ENCODE measurements at places on chromosomes 11 and 22.

DNA sequence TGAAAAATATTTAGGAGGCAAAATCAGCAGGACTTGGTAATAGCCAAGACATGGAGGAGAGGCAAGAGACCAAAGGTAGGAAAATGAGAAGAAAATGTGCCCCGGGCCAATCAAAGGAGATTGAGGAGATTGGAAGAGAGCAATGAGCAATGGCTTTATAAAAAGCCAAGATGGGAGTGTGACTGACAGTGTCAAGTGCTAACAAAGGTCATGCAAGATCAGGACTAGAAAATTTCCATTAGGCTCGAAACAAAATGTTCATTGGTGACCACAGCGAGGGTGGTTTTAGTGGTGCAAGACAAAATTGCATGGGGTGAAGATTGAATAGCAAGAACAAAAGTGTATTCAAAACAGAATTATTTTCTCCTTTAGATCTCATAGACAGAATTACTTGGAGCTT lies 45.2 kb upstream of the TBCEL start:
- no peak for DNase-seq

DNA sequence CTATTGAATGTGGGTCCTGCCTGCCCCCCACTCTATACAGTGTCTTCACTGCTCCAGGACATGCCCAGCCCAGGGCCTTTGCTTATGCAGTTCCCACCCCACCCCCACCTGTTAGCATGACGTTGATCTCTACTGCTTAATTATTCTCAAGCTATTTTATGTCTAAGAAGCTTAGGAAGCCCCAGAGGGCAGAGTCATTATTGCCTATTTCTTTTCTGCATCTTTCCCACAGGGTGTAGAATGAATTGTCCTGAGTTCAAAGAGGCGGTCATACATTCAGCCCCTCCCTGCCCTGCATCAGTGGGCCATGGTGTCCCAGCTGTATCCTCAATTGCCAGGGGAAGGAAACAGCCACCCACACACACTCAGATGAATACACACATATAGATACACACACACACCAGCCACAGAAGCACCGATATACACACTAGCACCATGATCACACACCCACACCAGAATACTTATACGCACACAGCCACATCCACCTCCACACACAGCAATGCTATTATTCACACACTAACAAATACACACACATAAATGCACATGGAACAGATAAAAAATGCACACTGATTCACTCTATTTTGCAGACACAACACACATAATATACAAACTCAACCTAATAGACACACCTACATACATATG lies 1.5 kb downstream of the PDE2A start:
- no peak for DNase-seq

DNA sequence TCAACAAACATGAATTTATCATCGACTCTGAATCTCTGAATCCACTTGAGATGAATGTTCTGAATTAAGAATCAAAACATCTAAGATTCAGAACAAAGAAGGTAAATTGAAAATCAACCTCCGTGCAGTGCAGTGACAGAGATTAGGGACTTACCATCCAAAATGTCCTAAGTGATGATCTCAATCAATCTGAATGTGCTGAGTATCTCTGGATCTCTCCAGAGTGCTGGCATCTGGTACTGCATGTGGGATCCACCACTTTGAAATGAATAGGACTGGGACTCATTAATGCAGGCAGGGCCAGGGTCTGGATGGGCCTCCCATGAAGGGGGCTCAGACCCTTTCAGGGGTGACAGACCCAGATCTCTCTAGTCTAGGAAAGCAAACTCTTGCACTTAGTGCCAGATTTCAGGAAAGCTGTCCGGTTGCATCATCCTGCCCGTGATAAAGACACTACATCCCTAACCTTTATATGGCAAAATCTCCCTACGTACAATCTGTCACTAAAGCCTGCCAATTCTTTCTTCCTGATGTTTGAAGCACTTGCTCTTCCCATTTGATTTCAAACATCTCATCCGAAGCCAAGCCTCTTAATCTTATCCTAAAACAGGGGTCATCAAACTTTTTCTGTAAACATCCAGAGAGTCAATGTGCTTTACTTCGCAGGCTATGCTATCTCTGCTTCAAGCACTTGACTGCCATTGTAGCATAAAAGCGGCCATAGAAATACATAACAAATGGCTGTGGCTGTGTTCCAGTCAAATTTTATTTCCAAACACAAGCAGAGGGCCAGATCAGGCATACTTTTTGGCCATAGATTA lies 263.3 kb downstream of the LARGE1 start:
- no peak for DNase-seq

DNA sequence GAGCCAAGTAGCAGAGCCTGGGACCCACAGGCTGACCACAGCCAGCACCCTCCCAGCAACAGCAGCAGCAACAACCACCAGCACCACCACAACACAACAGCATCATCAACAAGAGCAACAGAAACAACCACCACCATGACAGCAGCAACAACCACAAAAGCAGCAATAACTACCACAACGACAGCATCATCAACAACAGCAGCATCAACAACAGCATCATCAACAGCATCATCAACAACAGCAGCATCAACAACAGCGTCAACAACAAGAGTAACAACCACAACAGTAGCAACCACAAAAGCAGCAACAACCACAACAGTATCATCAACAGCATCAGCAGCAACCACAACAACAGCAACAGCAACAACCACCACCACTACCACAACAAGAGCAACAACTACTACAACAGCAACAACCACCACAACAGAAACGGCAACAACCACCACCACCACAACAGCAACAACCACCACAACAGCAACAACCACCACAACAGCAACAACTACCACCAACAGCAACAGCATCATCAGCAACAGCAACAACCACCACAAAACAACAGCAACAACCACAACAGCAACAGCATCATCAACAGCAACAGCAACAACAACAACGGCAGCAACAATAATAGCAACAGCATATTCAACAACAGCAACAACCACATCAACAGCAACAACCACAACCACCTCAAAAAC lies 22.1 kb upstream of the FGF3 start:
- no peak for DNase-seq

DNA sequence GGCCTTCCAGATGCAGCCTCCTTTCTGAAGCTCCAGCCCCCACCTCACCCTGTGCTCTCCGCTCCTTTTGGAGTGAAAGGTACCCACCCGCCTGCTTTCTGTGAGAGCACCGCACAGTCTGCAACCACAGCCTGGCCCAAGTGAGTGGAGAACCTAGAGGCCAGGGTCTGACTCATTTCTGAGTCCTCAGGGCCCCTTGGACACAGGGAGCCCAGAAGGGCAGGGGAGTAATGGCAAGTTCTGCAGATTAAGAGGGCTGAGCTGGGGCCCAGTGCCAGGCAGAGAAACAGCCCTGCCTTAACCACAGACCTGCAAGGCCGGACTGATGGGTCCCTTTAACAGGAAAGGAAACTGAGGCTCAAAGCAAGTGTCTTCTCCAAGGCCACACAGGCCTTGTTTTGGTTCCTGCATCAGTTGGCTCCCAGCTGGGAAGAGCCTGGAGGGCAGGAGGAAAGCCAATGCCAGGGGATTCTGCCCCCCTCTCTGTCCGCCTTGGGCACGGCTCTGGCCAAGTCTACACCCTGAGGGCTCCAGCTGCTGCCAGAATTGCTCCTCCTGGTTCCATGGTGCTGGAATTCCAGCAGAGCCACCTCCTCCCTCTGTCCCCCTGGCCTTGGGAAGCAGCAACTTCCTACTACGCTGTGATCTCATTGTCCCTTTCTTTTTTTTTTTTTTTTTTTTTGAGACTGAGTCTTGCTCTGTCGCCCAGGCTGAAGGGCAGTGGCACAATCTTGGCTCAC lies 55.1 kb downstream of the CYTH4 start:
- DNase-seq: no peak

GRCh38 chr22:27377501-27378295 lies 423.9 kb downstream of the MN1 start:
- DNase-seq: no peak

DNA sequence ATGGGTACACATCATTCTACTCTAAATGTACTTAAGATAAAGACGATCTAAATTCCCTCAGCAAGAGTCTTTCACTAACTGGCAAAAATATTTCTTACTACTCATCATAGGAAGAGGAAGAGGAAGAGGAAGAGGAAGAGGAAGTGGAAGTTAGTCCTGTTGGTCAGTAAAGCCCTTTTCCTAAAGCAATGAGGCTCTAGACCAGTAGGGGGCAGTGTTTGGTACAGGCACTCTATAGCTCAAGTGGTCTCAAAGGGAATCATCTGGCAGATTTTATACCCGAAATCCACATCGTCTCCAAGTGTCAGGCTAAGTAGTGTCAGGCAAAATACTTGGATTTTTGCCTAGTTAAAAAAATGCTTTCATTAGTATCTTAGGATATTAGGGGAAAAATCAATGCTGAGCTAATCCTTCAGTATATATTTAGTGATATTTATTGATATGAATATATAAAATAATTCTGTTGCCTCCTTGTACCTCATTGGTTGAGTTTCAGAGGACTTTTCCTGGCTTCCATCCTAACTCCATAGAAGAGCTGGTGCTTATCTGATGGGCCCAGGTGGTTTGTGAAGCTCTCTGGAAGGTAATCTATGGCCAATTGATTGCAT lies 7.7 kb downstream of the BLID start:
- peak; percentile 20 for DNase-seq

DNA sequence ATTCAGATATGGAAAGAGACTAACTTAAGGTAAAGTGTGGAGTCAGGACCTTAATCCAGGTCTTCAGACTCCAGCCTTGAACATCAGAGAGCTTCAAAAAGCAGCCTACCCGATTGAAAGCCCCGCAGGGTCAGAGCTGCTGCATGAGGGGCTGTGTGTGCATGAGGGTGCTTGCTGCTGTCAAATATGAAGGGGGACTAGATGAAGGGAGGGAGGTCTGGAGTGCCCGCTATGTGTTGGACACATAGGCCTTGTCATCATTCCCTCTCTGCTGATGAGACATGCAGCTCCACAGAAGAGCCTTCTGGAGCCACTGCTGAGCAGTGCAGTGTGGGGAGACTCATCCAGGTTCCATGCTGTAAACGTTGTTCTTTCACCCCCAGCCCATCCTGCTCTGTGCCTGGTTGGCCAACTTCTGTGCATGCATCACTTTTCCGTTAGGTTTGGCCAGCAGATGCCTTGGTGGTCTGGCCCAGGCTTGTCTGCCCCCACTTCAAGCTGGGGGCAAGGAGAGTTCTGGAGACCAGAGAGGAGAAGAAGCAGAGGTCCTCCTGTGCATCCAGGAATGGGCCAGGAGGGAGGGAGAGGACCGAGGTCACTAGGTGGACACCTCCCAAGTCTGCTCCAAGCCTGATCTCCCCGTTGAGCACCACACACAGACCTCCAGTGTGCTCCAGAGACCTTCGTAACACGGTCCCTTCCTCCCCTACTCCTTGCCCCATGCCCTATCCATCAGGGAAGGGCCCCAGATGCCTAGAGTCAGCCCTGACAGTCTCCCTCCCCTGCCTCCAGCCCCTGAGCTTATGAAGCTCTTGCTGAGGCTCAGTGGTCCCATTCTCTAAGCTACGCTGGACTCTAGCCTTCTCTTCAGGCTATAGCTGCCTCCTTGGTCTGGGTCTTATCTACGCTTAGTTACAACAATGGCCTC lies 32.0 kb downstream of the LRRC32 start:
- no peak for DNase-seq

DNA sequence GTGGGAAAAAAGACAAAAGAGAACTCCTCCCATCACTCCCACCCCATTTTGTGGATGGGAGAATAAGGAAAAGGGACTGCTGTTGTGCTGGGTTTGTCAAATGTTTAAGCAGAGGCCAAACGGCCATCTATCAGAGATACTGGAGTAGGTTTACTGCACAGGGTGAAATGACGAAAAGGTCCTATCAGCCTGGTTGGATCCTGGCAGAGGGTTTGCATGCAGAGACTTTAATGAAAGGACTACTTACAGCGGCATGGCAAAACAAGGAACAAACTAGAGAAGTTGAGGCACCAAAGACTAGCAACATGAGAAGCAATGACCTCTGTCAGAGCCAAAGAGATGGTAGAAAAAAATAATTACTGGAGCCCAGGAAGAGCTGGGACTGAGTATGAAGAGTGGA lies 32.2 kb upstream of the HEPHL1 start:
- DNase-seq: no peak

GRCh38 chr11:132844956-132845696 lies 687.2 kb downstream of the OPCML start:
- DNase-seq: no peak

DNA sequence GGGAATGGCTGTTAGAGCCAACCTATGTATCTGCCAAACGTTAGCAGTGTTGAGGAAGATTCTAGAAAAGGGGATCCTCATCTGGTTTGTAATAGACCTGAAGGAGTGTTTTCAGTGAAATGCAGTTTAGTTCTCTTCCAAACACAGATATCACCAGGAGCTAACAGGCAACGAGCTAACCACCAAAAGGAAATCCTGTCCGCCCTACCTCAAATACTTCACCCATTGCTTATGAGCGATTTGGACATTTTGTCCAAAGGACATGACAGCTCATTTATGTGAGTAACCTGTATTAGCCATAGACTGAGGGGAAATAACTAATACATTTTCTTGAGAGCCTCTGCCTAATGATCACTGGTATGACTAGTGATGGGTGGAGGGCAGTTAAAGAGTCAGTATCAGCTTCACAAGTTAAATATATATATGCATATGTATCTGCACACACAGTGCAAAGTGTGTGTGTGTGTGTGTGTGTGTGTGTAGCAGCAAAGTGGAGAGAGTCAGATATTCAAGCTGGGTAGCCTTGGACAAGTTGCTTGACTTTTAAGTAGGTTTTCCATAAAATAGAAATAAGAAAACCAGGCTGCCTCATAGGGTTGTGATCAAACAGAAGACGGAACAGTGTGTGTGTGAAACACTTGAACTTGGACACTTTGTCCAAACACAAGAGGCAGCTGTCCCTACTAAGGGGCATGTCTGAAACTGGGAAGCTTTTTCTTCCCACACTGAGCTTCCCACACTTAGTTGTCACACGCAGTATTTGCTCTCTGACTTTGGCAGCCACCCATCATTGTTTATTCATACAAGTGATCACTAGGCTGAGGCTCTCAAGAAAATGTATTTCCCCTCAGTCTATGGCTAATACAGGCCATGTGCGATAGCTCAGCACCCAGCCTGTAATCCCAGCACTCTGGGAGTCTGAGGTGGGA lies 940 bp upstream of the C11orf91 start:
- peak; percentile 47 for DNase-seq

GRCh38 chr11:47257517-47258316 lies at the start of gene NR1H3:
TSS of gene NR1H3 (plus strand) at chr11:47257996. CDS start at chr11:47259217, 1,221 bp downstream.
- no peak for DNase-seq

- no peak for DNase-seq
These were observed 10.5 kb downstream of the SCN4B start for GRCh38 chr11:118142081-118142480.

DNA sequence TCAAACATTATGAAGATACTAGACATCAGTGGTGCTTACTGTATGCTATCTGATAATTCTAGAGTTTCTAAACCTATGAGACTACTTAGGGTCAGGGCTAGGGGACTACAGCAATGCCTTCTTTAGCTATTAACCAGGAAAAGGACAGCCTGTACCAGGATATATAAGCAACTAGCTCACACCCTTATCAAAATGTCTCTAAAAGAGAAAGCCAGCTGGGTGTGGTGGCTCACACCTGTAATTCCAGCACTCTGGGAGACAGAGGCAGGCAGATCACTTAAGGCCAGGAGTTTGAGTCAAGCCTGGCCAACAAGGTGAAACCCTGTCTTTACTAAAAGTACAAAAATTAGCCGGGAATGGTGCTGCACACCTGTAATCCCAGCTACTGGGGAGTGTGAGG lies 55.8 kb downstream of the RAB6A start:
- DNase-seq: no peak

- DNase-seq: no peak
These were observed 146.0 kb upstream of the SYT13 start for GRCh38 chr11:45432100-45432499.

Measured in hippocampal formation (tissue), 2 donors.